ENCODE measurements at places on chromosomes 6 and 20.

- no peak for DNase-seq
Measured at GRCh38 chr20:48864738-48865318, 37.0 kb upstream of the PREX1 start.

GRCh38 chr6:24910331-24910960 is 25.3 kb downstream of the RIPOR2 start:
- DNase-seq = no peak

GRCh38 chr20:64133951-64134407 is 26.6 kb upstream of the NPBWR2 start:
- no peak for DNase-seq

GRCh38 chr6:84243240-84243639 is 15.8 kb upstream of the CEP162 start:
- no peak for DNase-seq

- DNase-seq = no peak
Measured at GRCh38 chr20:26205350-26205749, 508.7 kb upstream of the ZNF337 start.

DNA sequence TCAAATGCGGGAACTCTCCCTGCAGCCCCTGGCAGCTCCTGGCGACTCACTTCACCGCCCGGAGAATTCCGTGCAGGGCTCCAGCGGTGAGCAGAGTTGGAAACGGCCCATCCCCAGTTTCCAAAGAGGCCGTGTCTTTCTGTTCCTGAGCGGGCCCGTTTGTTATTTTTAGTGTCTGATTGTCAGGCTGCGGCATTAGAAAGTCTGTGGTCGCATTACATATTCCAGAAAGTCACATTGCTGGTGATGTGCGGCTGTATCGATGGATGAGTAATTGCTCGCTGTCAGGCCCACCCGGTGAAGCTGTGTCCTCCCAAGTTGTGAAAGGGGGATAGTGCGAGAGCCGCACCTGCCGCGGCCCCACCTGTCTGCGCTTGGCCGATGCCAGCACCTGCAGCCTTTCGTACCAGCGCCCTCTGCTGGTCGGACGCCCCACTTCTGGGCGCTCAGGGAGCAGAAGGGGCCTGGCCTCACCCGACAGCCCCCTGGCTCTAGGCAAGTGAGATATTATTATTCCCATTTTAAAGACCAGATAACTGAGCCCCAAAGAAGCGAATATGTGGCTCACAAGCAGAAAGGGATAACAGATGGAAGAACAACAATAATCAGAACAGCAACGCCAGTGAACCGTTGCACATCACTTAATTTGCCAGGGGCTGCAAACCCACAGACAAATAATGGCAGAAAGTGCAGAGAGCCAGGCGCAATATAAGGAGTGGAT is 244.9 kb downstream of the TSHZ2 start:
- DNase-seq = peak; percentile 28

DNA sequence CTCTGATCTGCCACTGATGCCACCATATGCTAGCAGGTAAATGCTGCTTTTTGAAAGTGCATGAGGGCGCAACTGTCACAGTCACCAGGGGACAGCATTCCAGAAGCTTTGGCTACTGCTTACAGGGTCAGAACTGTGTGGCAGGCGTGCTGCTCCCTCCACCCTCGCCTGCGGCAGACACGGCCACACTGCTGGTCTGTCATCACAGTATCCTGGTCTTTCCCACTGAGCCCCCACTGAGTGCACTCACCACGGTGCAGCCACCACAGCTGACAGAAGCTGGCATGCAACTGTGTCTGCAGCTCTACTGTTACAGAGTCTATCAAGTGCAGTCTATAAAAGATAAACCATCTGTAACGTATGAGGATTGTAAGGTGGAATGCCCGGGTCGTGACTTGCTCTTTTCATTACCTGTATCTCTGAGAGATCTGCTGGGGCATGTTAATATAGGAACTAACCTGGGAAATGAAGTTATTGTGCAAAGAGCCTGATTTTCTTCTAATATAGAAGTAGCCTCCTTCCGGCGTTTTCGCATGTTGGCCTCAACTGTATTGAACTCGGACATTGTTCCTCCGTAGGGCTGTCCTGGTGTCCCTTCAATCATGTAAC is 24.5 kb downstream of the GCLC start:
- DNase-seq = no peak

GRCh38 chr20:57061051-57061900 is 205.2 kb downstream of the BMP7 start:
- no peak for DNase-seq

GRCh38 chr6:113049190-113049589 is 702.1 kb downstream of the RFPL4B start:
- no peak for DNase-seq

DNA sequence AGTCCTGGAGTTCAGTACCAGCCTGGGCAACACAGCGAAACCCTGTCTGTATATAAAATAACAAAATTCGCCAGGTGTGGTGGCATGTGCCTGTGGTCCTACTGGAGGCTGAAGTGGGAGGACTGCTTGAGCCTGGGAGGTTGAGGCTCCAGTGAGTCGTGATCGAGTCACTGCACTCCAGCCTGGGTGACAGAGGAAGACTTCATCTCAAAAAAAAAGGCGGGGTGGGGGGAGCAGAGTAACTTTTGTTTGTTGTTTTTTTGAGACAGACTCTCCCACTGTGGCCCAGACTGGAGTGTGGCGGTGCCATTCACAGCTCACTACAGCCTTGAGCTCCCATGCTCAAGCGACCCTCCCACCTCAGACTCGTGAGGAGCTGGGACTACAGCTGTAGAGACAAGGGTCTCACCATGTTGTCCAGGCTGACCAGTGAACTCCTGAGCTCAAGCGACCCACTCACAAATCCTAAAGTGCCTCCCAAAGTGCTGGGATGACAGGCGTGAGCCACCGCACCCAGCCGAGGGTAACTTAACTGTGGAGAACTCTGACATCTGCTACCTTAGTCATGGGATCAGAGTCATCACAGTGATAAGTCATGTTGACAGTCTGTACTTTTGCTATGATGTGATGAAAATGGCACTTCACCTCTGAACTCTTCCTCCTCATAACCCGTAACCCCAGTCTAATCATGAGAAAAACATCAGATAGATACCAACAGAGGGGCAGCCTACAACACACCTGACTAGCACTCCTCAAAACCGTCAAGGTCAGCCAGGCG is 16.5 kb downstream of the PEDS1 start:
- no peak for DNase-seq

GRCh38 chr6:134744301-134744700 is 205.6 kb downstream of the ALDH8A1 start:
- no peak for DNase-seq

DNA sequence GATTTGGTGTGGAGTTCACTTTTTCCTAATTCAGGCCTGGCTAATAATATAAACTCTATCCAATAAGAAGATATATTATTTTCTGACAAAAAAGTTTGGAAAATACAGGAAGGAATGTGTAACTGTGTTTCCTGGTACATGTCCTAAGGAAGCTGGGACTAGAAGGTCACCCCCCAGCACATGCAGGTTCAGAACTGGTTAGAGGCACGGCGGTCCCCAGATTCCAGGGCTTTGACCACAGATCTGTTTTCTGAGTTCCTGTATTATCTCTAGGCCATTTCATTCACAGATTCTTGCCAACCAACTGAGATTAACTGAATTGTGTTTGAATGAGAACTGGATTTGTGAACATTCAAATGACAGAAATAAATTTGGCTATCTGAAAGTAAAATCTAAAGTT is 94.5 kb downstream of the TULP4 start:
- DNase-seq = no peak

- DNase-seq = no peak
Measured at GRCh38 chr20:55478724-55479450, 526.4 kb downstream of the CBLN4 start.

- no peak for DNase-seq
Measured at GRCh38 chr6:102022281-102022680, 628.8 kb downstream of the GRIK2 start.

- no peak for DNase-seq
Measured at GRCh38 chr20:2006452-2007361, 12.8 kb upstream of the PDYN start.

DNA sequence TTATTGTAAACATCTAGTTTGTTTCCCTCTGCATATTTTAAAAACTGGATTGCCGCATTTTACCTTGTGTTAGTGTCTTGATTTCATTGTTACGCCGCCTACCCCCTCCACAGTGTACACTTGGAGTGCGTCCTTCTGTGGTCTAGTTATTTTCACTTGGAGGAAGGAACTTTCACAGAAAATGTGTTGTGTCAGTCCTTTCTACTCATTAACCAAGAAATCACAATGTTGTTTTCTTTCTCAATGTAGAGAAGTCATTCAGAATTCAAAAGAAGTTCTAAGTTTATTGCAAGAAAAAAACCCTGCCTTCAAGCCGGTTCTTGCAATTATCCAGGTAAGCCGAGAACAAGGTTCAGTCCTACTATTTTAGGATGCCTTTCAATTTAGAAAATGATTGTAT is 10.3 kb downstream of the MTHFD1L start:
- no peak for DNase-seq

GRCh38 chr20:64217539-64218221 is 37.9 kb upstream of the PCMTD2 start:
- DNase-seq = no peak

DNA sequence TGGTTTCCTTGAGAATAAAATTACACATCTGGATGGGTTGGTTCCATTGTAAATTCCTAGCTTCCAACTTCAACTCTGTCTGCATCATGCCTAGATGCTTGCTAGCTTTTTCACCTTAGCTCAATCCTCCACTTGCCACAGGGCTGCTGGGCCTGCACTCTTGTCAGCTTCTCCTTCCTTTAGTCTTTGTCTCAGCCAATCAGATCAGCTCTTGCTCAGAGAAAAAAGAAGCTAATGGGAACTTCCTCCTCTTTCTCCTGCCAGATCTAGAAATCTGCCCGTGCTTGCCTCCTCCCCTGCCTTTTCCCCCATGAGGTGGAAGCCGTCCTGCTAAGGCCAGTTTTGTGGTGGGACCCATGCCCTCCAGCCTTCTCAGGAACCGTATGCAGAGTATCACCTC is 18.5 kb downstream of the RAE1 start:
- DNase-seq = no peak

- DNase-seq = no peak
Measured at GRCh38 chr6:150403458-150404246, 34.8 kb downstream of the IYD start.

DNA sequence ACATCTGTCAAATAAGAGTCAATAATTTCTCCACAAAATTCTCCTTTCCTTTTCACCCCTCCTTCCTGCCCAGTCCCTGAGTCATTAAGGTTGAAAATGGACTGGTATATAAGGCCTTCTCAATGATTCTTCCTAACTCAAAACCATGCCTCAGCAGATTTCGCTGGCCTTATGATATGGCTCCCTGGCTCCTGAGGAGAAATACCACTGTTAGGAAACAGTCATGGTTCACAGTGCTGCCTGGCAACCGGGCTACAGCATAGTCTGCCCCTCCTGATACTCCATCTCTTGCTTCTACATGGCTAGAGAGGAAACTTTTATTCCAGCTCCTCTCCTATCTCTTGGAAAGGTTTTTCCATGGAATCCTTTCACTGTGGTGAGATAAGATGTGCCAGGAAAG is 4.7 kb downstream of the UBE2J1 start:
- no peak for DNase-seq

DNA sequence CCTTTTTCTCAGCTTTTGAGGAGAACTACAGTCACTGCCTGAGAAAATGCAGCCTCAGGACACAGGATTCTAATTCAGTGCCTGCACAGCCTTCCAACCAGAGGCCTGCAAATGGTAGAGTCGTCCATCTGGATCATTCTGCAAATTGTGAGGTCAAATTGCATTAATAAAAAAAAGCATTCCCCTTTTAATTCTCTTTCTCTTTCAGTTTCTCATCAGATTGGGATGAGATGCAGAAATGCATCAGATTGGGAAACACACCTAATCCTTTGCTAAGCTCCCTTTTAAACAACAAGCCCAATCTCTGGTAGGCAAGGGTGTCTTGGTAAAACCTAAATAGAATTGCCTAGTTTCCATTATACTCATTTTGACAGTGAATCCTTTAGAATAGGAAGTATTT is 838.8 kb downstream of the MAFB start:
- no peak for DNase-seq

GRCh38 chr6:107489636-107490565 is at the start of gene SOBP:
Gene SOBP (plus strand): TSS chr6:107490117. CDS start chr6:107490617, 500 bp downstream.
- no peak for DNase-seq

DNA sequence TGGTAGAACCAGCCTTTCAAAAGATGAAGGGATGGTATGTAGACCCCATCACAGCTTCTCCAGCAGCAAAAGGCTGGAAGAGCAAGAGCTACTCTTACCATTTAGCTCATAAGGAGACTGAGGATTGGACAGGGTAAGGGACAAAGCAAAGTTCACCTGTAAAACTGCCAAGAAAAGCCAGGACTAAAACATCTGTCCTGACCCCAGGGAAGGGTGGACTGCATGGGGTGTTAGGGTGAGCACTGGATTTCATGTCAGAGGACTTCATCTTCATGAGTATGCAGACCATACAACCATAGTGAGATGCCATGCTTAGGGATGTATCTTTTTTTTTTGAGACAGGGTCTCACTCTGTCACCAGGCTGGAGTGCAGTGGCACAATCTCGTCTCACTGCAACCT is 19.3 kb downstream of the AHCY start:
- DNase-seq = no peak

DNA sequence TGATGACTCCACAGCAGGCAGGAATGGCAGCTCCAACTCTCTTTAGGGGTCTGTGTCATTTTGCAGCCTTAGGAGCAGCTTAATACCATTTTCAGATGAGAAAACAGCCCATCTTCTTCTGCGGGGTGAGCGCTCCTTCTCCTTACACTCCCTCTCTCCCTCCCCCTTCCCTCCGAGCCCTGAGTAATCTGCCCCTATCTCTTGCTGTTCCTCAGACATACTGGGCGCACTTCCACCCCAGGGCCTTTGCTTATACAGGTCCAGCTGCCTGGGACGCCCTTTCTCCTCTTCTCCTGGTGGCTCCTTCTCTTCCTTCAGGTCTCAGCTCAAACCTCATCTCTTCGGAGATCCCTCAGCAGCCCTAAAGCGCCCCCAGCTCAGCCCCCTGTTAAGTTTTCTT is 54.8 kb downstream of the SNAI1 start:
- DNase-seq = no peak

- no peak for DNase-seq
Measured at GRCh38 chr20:10806539-10806938, 132.7 kb upstream of the JAG1 start.

GRCh38 chr6:36716476-36717093 is 19.0 kb downstream of the RAB44 start:
- no peak for DNase-seq

DNA sequence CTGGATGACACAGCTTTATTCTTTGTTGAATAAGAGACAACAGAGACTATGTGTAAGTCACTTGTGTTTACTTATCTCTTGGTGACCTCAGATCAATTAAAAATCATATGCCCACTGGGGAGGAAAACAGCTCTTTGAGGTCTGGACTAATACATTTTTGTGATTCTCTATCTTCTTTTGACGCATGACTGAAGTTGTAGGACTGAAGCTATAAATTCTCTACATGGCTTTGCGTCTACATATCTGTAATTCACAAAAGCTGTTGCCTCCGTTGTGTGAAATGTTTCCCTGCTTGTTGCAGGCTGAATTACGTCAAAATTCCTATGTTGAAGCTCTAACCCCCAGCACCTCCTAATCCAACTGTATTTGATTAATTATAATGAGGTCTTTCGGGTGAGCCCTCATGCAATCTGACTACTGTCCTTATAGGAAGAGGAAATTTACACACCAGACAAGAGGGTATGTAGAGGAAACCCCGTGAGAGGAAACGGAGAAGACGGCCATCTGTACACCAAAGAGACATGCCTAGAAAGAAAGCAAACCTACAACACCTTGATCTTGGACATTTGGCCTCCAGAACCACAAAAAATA is 481.6 kb downstream of the PRKN start:
- DNase-seq = no peak

GRCh38 chr6:163533443-163533842 is 118.9 kb downstream of the QKI start:
- DNase-seq = no peak

GRCh38 chr6:38776515-38776914 is 61.4 kb downstream of the DNAH8 start:
- no peak for DNase-seq

Data from NCI-H1417 treated with DMSO at 0.1 percent for 48 hours (cell line).